ENCODE measurements at places on chromosomes 1 and 21.

- no peak for DNase-seq
Observed at GRCh38 chr1:42463921-42464320, 835 bp downstream of the CCDC30 start.

DNA sequence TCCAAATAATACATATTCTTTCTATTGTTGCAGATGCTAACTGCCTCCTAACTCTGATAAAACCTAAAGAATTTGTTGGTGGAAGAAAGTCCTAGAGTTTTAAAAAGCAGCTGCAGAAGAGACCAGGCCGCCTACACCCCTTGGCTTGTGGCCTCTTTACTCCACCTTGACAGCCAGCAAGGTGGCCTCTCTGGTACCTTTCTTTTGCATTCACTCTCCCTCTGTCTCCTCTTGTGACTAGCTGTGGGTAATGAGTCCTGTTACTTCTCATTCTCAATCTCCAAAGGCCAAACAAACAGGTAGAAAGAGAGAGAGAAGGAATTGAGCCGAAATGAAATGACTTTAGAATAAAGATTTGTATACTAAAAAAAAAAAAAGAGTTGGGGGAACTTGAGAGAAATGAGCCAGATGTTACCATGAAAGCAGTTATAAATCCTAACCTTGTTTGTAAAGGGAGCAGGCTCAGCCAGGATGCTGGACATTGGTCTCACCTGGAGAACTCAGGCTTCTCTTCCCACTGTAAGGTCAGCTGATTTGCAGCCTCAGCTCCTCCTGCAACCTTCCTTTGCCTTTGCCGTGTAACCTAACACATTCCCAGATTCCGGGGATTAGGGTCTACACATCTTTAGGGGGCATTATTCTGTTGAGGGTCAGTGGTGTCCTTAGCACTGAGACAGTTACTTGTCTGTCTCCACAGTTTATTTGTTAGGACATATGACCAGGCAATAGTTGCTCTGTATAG lies 164.1 kb upstream of the IRF2BP2 start:
- no peak for DNase-seq

GRCh38 chr1:172875892-172876291 lies 174.8 kb downstream of the TNFSF18 start:
- no peak for DNase-seq

DNA sequence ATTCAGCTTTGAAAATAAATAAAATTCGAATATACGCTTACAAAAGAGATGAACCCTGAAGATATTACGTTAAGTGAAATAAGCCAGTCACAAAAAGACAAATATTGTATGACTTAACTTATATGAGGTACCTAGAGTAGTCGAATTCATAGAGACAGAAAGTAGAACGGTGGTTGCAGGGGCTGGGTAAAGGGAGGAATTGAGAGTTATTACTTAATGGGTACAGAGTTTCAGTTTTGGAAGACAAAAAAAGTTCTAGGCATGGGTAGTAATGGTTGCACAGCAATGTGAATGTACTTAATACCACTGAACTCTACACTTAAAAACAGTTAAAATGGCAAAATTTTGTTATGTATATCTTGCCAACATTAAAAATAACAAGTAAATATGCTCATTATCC lies 48.6 kb upstream of the ZNHIT6 start:
- no peak for DNase-seq

DNA sequence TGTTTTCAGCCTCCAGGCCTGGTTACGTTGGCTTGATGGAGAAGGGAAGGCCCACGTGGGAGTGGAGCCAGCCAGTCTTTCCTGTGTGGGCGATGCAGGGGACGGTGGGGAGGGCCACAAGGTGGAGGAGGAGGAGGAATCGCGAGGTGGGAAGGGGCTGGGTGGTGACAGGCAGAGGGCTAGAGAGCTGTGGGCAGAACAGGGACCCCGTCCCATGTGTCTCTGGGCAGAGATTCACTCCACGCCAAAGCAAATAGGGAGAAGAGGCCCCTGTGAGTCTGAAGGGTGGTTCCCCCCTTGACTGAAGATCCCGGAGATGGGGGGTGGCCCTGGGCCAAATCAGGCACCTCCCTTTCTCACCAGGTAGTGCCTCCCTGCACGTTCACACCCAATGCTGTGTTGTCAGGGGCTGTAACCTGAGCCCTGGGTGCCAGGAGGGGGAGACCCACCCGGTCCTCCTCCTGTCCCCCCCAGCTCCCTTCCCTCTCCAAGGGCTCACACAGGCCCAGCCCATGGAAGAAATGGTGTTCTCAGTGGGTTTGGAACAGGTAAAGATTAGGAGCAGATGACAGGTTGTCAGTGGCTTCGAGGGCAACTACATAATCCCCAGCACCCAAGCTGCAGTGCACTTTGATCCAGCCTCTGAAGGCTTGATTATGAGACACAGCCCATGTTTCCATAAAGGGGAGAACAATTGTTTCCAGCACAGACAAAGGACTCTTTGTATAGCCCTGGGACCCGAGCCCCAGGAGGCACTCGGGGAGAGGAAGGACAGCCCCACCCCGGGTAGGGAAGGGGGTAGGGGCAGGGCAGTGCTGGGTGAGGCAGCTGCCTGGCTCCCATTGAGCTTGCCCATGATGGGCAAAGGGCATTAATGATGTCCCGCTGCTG lies 37.7 kb upstream of the GPR37L1 start:
- no peak for DNase-seq

GRCh38 chr1:46404482-46405196 lies 10.5 kb downstream of the FAAH start:
- DNase-seq = no peak

GRCh38 chr1:1918901-1919303 lies at the start of gene TMEM52:
TSS of gene TMEM52 (minus strand) at chr1:1919279. CDS start at chr1:1919265, 14 bp downstream.
- no peak for DNase-seq

DNA sequence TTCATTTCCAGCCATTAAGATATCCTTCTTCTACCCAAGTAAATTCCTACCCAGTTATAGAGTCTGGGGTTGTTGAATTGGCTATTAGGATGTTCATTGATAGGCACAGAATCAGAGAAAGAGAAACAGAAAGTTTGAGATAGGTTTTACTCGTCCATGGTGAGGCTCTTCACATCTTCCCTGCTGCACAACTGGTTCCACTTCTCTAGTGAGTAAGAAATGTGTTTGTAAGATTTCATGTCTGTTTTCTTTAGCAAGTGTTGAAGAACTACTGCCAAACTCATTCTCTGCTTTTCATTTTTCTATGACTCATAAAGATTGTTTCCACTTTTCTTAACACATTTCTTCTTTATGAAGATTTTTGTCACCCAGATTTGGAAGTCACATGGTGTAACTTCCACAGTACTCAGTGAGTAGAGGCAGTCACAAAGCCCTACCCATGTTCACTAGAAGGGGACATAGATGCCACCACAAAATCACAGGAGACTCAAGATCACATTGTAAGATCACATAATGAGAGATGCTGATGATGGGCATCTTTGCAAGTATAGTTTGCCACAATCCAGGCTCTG lies 152.3 kb downstream of the SNX7 start:
- no peak for DNase-seq

GRCh38 chr1:238658763-238659162 lies 727.6 kb upstream of the CHRM3 start:
- DNase-seq = no peak

DNA sequence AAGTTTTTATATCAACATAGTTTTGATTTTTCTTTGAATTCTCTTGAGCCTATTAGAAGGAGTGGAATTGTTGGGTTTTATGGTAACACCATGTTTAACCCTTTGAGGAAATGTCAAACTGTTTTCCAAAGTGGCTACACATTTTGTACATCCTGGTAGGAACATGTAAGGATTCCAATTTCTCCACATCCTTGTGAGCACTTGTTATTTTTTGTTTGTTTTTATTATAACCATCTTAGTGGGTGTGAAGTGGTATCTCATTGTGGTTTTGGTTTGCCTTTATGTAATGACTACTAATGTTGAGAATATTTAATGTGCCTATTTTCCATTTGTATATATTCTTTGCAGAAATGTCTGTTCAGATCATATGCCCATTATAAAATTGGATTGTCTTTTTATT lies 120.5 kb downstream of the FGGY start:
- no peak for DNase-seq

DNA sequence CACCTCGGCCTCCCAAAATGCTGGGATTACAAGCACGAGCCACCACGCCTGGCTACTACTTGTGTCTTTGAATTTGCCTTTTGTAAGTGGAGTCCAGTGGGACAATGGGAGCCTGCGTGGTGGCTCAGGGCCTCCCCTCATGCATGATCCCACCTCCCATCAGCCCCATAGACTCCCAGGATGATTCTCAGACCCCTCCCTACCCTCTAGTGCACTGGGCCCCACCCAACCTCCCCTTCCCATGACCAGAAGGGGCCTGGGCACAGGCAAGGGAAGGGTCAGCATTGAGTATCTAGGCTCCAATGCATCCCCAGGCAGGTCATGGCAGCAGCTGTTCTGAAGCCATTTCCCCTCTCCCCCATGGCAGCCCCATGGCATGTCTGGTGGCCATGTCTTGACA lies 18.7 kb downstream of the NEK2 start:
- DNase-seq = no peak

- peak; percentile 45 for DNase-seq
Observed at GRCh38 chr1:107793896-107794453, 171.0 kb downstream of the VAV3 start.

DNA sequence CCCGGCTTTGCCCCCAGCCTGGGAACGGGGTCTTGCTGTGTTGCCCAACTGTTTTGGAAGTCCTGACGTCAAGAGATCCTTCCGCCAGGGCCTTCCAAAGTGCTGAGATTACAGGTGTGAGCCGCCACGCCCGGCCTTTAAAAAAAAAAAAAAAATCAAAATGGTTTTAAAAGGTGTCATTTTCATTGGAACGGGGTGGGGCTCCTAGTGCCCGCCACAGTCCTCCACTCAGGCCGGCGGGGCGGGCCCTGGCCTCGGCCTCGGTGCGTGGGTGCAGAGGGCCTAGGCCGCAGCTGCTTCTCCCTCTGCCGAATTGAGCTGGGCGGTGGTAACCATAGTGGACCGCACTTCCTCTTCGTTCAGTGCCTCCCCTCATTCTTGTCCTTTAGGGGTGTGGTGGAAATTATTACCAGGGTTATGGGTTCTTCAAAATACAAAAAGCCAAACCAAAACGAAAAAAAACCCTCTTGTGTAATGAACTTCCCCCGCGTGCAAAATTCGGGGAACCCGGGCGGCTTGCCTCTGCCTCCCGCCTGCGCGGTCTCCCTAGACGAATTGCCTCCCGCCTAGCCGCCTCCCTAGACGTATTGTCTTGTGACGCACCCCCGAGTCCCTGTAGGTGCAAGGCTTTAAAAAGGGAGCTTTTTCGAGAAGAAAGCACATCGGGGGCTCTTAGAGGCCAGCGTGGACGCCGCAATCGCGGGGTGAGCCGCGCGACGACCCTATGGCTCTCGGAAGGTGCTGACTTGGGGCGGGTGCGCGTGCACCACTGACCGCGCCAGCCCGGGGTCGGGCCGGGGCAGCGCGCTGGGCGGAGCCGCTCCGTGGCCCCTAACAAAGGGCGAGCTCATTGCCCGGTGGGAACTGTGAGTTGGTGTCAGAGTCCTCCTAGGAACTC lies 10.5 kb upstream of the SPEN start:
- no peak for DNase-seq

- DNase-seq = no peak
Observed at GRCh38 chr1:228440761-228441500, 24.3 kb upstream of the TRIM17 start.

DNA sequence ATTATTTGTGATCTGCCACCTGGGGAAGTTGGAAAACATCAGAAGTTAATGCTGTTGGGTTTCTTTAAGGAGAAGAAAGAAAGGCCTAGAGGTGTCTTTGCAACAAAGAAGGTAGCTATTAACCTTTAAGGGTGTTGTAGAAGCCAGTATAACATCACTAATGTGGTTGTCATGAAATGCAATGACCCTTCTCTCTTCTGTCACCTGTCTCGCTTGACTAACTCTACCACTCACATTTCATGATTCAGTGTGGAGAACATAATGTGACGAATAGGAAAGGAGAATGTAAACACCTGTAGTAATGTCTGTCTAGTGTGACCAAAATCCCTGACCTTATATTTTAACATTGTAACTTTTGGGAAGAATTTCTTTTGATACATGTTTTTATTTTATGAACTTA lies 211.7 kb upstream of the UBE2U start:
- no peak for DNase-seq

GRCh38 chr1:150994248-150994647 lies 12.2 kb downstream of the ANXA9 start:
- DNase-seq = no peak

DNA sequence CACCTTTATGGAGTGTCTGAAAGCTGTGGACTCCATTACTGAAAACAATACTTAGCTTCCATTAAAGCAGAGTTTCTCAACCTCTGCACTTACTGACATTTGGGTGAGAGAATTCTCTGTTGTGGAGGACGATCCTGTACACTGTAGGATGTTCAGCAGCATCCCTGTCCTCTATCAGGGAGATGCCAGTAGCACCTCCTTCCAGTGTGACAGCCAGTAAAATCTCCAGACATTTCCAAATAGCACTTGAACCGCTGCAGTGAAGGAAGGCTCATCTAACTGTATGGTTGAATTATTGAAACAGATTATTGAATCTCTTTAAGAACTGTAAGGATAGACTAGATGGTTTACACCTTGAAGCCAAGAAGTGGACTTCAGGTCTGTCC lies 3.1 kb downstream of the PRDM2 start:
- no peak for DNase-seq

GRCh38 chr1:237655778-237656177 lies 234.9 kb downstream of the ZP4 start:
- DNase-seq = no peak

- DNase-seq = peak; percentile 88
Observed at GRCh38 chr1:205438213-205439158, 16.6 kb upstream of the LEMD1 start.

DNA sequence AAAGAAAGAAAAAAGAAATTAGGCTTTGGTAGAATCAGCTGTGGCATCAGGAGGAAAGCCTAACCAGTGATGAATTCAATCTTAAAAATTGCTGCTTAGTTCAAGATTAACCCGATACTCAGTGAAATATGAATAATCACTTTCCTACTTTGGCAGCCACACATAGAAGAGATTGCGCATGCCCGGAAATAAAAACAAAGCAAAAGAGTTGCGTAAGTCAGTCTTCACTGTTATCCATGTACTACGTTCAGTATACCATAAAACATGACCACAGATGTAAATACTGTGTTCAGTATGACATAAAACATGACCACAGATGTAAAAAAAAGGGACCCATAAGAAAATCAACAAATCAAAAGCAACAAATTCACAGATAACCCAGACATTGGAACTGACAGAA lies 19.2 kb downstream of the CD1D start:
- DNase-seq = peak; percentile 46

GRCh38 chr1:22704440-22705067 lies 6.1 kb upstream of the EPHB2 start:
- DNase-seq = peak; percentile 85

DNA sequence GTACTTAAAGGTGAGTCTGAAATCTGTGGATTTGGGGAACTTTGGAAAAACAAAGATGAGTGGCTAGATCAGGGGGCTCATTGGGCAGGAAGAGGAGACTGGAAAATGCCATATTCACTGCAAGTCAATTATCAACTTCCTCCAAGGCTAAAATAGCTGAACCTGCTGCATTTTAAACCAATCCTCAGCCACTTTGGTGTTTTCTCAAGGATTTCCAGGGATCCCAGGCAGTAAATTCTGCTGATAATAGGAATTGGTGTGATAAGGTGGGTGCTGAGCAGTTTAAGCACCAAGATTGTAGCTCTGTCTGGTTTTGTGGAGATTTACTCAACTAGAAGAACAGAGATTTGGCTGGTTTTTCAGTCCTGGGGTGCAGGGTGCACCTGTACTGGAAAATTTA lies 153.9 kb upstream of the CAMK1G start:
- no peak for DNase-seq

All from A673 (cell line).